ENCODE measurements at places on chromosomes 16 and 17.

GRCh38 chr16:57134982-57135381 is 42.6 kb downstream of the CPNE2 start:
- DNase-seq = peak; percentile 68

GRCh38 chr16:3655030-3655395 is 522 bp downstream of the DNASE1 start:
- DNase-seq = no peak

GRCh38 chr17:55366020-55366481 is 55.6 kb downstream of the MMD start:
- DNase-seq = no peak

- DNase-seq = no peak
These were observed 5.8 kb upstream of the SOCS3 start for GRCh38 chr17:78365561-78366108.

DNA sequence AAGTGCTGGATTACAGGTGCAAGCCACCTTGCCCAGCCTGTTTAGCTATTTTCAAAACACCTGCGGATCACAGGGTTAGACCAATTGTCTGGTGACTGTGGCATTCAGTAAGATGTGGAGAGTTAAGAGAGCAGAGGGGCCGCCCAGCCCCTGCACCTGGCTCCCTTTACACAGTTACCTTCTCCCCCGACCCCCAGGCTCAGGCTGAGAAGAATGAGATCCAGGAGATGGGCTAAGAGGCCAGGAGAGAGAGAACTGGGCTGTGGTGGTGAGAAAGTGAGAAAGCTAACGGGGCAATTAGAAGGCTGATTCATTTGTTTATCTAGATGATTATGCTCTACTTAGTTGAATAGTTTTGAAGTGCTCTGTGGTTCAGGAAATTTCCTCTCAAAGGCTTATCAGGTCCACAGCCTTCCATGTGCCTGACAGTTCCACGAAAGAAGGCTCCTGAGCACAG is 67.8 kb upstream of the AXIN2 start:
- DNase-seq = no peak

- DNase-seq = no peak
These were observed 20.9 kb upstream of the NSRP1 start for GRCh38 chr17:30095507-30096244.
